ENCODE measurements at places on chromosomes 7 and 10. TPM values are rescaled to one million over a fixed set of nuclear protein-coding genes. Genes with fewer than 3 reads are reported as not detected.
A peak's percentile ranks its signal among the peaks of the same experiment; 100 is the strongest.

DNA sequence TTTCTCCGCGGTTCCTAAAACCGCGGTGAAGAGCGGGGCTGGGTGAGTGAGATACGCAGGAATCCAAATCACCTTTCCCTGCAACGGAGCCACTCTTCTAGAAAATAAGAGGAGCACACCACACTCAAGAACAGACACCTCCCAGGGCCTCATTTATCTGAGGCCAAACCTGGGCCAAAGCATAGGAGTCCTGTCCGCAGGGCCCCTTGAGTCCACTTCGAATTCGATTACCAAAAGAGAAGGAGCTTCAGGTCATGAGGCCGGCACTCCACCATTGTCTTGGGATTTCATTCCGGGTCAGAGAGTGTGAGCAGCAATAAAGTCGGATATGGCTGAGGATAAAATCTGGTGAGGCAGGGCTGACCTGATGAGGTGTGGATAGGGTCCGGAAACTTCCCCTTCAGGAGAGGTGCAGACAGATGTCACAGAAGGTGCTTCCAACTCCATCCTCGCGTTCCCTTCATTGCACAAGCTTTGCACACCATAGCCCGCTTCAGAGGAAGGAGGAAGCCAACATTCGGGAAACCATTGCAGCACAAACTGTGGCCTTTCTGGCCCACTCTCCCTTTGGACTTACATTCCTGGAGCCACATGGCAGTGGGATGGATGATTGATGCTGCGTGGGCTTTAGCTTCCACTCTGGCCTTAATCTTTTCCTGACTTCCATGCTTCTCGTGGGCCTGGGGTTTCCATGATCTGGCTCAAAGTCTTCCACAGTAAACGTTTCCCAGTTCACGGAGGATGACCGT is 27.2 kb upstream of the ZNF273 start:
- H3K27me3 ChIP-seq, result no peaks in the 10 kb centered on the region
- DNase-seq, result no peak
- no peak overlapping the region for H3K4me3 ChIP-seq
- H3K36me3 ChIP-seq, result no peaks in the 10 kb centered on the region
- no peak overlapping the region for H3K27ac ChIP-seq

The RBM20 gene
- 1.5 TPM for total RNA-seq

GRCh38 chr7:122412883-122413282 is 108.3 kb upstream of the FEZF1 start:
- no peak overlapping the region for H3K27ac ChIP-seq
- no peak overlapping the region for H3K4me3 ChIP-seq
- peak; percentile 77 for DNase-seq
- H3K4me1 ChIP-seq, result no peaks in the 10 kb centered on the region
- H3K27me3 ChIP-seq, result no peaks in the 10 kb centered on the region

DNA sequence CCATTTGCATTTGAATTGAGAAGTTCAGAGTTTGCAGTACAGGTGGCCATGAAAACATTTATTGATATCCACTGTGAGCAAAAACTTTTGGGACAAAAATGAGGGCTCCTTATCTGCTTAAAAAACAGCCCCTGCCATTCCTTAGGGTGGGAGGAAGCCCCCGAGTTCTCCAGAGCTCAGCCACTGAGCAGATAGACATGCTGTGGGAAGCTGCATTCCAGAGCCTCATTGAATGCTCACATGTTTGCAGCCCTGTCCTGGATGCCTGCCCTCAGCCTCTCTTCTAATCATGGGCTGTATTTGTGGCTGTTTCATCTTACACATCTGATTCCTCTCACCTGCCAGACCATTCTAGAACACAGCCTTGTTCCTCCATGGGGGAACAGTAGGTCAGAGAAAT is 33.3 kb downstream of the PLPP4 start:
- no peaks in the 10 kb centered on the region for H3K27me3 ChIP-seq
- H3K4me3 ChIP-seq, result no peak overlapping the region
- no peaks in the 10 kb centered on the region for H3K36me3 ChIP-seq
- no peak for DNase-seq
- H3K4me1 ChIP-seq, result peaks cover under 1% of the 10 kb centered on the region
- H3K27ac ChIP-seq, result no peak overlapping the region

DNA sequence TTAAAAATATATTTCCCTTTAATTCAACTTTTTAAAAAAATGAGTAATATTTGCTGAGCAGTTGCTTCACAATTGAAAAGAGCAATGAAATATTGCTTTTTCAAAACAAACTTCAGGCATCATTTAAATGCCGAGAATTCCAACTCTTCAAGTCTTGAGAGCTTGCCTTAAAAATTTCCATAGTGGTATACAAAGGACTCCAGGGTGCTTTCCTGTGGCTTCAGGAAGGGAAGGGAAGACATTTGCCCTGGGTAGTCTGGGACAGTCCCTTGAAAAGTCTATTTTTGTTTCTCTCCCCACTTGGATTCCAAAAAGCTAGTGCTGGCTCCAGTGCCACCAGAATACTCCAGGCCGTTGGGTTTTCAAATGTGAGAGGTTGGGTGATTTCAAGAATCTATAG is 71.7 kb downstream of the HYCC1 start:
- no peak overlapping the region for H3K27ac ChIP-seq
- H3K27me3 ChIP-seq, result no peaks in the 10 kb centered on the region
- peaks cover 8% of the 10 kb centered on the region for H3K36me3 ChIP-seq
- DNase-seq, result no peak

DNA sequence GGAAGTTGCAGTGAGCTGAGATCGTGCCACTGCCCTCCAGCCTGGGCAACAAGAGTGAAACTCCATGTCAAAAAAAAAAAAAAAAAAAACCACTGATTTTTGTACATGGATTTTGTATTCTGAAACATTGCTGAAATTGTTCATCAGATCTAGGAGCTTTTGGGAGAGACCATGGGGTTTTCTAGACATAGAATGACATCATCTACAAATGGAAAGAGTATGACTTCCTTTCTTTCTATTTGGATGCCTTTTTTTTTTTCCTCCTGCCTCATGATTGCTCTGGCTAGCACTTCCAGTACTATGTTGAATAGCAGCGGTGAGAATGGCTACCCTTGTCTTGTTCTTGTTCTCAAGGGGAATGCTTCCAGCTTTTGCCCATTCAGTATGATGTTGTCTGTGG is 89.1 kb downstream of the ANLN start:
- no peaks in the 10 kb centered on the region for H3K27me3 ChIP-seq
- H3K4me3 ChIP-seq, result no peak overlapping the region
- no peaks in the 10 kb centered on the region for H3K36me3 ChIP-seq
- H3K27ac ChIP-seq, result no peak overlapping the region
- DNase-seq, result no peak

The EXOC6 gene
- total RNA-seq, result 4.9 TPM

GRCh38 chr10:33150889-33151288 is 183.6 kb downstream of the NRP1 start:
- DNase-seq, result no peak
- H3K27me3 ChIP-seq, result no peaks in the 10 kb centered on the region
- no peak overlapping the region for H3K27ac ChIP-seq
- H3K4me1 ChIP-seq, result peaks cover 9% of the 10 kb centered on the region
- H3K36me3 ChIP-seq, result no peaks in the 10 kb centered on the region

GRCh38 chr7:70614237-70615045 is 517.5 kb upstream of the GALNT17 start:
- H3K27me3 ChIP-seq, result no peaks in the 10 kb centered on the region
- H3K4me1 ChIP-seq, result peaks cover 8% of the 10 kb centered on the region
- peak; percentile 64 for DNase-seq

The GSTO2 gene
- total RNA-seq, result 1.9 TPM

GRCh38 chr7:91080351-91080750 is 183.9 kb upstream of the FZD1 start:
- H3K4me3 ChIP-seq, result no peak overlapping the region
- no peak for DNase-seq
- H3K27me3 ChIP-seq, result no peaks in the 10 kb centered on the region
- H3K4me1 ChIP-seq, result peaks cover 16% of the 10 kb centered on the region

The GJC3 gene
- total RNA-seq, result not detected

The HYAL4 gene
- not detected for total RNA-seq

DNA sequence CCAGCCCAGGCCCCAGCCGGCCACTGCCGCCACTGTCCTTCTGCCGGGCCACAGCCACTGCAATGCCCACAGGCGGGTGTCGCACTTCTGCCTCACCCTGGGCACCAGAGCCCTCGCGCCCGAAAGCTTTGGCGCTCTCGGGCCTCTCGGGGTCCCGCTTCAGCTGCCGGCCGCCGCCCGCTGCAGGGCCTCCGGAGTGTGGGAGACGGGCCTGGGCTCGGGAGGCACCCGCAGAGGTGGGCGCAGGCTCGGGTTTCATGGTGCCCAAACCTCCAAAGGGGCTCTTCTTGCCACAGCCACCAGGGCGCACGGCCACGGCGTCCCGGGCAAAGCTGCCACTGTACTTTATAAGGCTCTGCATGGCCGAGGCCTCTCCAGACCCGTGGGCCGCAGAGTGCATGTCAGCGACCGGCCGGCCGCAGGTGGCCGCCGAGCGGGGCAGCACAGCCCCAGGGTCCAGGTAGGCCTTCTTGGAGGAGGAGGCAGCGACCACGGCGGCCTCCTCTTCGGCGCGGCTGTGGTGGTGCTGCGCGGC is 35.9 kb downstream of the TNRC18 start:
- DNase-seq, result no peak
- no peaks in the 10 kb centered on the region for H3K27me3 ChIP-seq
- H3K4me3 ChIP-seq, result no peak overlapping the region
- peaks cover under 1% of the 10 kb centered on the region for H3K4me1 ChIP-seq
- no peaks in the 10 kb centered on the region for H3K36me3 ChIP-seq
- no peak overlapping the region for H3K27ac ChIP-seq

- no peak overlapping the region for H3K4me3 ChIP-seq
- no peaks in the 10 kb centered on the region for H3K36me3 ChIP-seq
- DNase-seq, result no peak
- H3K4me1 ChIP-seq, result no peaks in the 10 kb centered on the region
- no peak overlapping the region for H3K27ac ChIP-seq
These were observed 18.6 kb downstream of the PDE6C start for GRCh38 chr10:93630625-93631557.

The FOXI2 gene
- not detected for total RNA-seq

- H3K4me3 ChIP-seq, result no peak overlapping the region
- H3K36me3 ChIP-seq, result no peaks in the 10 kb centered on the region
- no peak overlapping the region for H3K27ac ChIP-seq
- DNase-seq, result peak; percentile 64
- no peaks in the 10 kb centered on the region for H3K27me3 ChIP-seq
- H3K4me1 ChIP-seq, result peaks cover under 1% of the 10 kb centered on the region
These were observed 165.4 kb downstream of the GLI3 start for GRCh38 chr7:42071372-42072261.

DNA sequence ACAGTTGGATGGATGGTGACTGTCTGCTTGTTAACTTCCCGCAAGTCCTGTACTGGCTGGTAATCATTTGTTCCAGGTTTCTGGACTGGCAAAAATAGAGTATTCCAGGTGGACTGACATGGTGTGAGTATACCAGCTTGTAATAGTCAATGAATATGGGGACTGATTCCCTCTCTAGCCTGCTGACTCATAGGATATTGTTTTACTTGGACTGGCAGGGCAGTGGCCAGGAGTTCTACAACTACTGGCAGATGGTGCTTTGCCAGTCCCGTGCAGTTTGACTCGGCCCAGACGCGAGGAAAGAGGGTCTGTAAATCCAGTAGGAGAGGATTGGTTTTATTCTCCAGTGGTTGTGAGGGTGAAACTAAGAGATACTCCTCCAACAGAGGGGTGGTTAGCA is 78.0 kb downstream of the PRR15 start:
- H3K36me3 ChIP-seq, result no peaks in the 10 kb centered on the region
- H3K4me3 ChIP-seq, result no peak overlapping the region
- H3K27me3 ChIP-seq, result no peaks in the 10 kb centered on the region
- H3K4me1 ChIP-seq, result peaks cover 9% of the 10 kb centered on the region
- no peak overlapping the region for H3K27ac ChIP-seq

The MUC12 gene
- 2.5 TPM for total RNA-seq

- no peaks in the 10 kb centered on the region for H3K4me1 ChIP-seq
- DNase-seq, result no peak
These were observed 743.4 kb upstream of the IGFBP3 start for GRCh38 chr7:46664453-46664852.

The ADRB1 gene
- 0.62 TPM for total RNA-seq

- peak overlapping the region; percentile 53 for H3K27ac ChIP-seq
- peak; percentile 39 for DNase-seq
- no peak overlapping the region for H3K4me3 ChIP-seq
- no peaks in the 10 kb centered on the region for H3K27me3 ChIP-seq
These were observed 7.9 kb downstream of the NUDT13 start for GRCh38 chr10:73117976-73118743.

DNA sequence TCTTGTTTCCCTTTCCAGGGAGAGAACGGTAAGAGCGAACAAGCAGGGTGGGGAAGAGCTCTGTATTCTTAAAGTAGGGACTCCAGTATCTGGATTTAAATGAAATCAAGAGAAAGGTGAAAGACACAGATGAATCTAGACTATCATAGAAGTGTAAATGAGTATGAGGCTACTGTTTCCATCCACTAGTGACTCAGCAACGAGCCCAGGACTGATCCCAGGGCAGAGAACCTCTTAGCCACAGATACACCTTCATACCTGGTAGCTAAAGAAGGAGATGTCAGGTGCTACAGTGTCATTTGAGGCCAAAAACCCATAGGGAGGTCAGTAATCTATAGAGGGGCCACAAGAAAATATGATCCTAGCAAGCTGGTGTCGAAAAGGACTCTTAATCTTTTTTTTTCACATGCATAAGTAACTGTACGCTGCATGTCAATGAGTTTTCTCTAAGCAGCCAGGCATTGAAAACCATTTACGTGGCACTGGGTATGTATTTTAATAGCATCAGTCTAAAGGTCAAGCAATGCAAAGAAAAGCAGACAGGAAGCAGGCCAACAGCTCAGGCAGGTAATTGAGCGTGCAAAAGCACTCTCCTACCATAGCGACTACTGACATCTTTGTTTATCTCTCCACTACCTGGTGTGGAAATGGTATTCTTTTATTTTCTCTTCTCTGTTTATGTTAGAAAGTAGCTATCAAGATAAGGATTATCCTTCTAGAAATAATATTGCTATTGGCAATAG is 91.5 kb upstream of the EGR2 start:
- H3K36me3 ChIP-seq, result no peaks in the 10 kb centered on the region
- no peak overlapping the region for H3K27ac ChIP-seq
- no peaks in the 10 kb centered on the region for H3K4me1 ChIP-seq

DNA sequence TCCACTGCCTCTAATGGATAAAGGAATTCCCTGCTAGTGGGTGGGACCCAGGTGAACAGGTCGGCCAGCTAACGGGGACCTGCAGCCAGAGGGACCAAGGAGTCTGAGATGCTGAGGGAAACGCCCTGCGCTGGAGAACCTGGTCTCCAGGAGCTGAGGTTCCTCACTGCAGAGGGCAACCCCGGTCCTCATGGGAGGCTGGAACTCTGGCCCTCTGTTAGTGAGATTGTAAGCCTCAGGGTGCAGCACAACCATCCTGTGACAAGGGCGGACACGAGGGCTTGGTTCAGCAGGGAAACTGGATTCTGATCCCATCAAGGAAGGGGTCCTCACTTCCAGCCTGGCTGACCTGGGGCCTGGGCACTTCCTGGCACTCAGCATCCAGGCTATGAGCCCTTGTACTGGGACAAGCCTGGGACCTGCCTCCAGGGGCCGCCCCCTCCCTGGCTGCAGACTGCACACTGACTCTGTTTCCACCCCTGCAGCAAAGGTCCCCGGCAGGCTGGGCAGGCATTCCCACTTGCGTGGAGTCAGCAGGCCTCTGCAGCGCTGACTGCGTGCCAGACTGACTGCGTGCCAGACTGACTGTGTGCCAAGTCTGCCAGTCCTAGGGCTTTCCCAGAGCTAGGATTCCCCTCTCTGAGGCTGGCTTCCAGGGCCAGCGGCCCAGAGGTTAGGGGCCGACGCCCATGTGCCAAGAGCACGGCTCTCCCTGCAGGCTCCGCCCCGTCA is 143.2 kb downstream of the MAPK8 start:
- no peaks in the 10 kb centered on the region for H3K27me3 ChIP-seq
- peaks cover 11% of the 10 kb centered on the region for H3K4me1 ChIP-seq
- no peak overlapping the region for H3K27ac ChIP-seq
- peaks cover 7% of the 10 kb centered on the region for H3K36me3 ChIP-seq
- no peak for DNase-seq

GRCh38 chr7:151115836-151116418 is 29.7 kb downstream of the AGAP3 start:
- H3K36me3 ChIP-seq, result no peaks in the 10 kb centered on the region
- peak overlapping the region; percentile 44 for H3K4me3 ChIP-seq
- DNase-seq, result no peak
- H3K27me3 ChIP-seq, result no peaks in the 10 kb centered on the region
